ENCODE measurements at places on chromosomes 11 and 22.

DNA sequence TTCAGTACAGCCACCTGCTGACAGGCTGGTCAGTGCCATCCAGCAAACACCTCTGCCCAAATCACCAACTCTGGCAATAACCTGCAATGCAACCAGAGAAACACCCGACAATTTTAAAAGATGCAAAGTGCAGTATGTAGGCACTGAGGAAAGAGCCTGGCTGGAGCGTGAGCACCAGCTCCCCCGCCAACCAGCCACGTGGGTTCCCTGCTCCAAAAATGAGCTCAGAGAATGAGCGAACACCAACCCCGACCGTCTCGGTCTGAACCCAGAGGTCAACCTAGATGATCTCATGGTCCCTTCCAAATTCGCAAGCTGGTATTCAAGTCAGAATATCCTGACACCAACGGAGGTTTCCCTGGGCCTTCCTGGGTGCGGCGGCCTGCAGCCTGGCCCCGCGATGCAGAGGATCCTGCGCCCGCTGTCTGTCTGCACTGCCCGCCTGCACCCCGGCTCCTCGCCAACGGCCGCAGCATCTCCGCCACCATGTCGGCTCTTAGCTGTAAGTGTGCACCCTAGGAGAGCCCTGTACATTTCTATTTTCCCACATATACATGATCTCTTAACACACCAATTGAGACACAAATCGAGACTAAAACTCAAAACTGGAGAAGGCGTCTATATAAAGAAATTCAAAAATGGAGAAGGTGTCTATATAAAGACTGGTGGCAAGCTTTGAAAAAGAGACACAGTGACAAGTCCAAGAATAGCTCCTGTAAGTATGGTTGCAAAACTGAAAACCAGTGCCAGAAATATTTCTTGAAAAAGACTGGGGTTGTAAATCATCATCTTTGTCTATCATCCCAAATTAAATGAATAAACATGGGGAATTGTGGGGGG, 22.8 kb downstream of the TMEM184B start:
- no peak for DNase-seq

DNA sequence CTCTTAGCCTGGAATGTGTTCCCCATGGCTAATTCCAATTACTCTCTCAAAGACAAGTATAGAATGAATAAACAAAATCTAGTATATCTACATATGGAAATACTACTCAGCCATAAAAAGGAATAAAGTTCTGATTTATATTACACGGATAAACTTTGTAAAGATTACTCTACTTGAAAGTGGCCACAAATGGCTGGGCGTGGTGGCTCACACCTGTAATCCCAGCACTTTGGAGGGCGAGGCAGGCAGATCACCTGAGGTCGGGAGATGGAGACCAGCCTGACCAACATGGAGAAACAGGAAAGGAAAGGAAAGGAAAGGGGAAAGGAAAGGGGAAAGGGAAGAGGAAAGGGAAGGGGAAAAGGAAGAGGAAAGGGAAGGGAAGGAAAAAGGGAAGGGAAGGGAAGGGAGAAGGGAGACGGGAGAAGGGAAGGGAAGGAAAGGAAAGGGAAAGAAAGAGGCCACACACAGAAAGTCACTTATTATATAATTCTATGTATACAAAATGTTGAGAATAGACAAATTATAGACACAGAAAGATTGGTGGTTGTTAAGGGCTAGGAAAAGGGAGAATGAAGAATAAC, 90.7 kb upstream of the CLNS1A start:
- DNase-seq, result no peak

DNA sequence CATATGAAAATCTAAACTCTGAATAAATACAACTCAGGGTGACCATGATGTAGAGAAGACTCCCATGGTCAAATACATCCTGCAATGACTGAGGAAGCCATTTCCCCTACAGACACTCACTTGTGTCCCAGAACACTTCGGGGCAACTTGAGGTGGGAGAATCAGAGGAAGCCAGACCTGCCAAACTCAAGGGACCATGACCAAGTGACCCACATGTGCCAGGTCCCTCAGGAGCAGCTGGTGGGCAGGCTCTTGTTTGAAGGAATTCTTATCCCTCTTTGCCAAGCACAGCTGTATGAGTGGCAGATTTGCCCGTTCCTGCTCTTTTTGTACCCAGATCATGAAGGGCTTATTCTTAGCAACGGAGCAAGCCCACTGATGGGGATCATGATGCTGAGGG, 17.8 kb downstream of the SPATA19 start:
- no peak for DNase-seq

GRCh38 chr11:15747671-15748070, 608.7 kb downstream of the SOX6 start:
- no peak for DNase-seq

DNA sequence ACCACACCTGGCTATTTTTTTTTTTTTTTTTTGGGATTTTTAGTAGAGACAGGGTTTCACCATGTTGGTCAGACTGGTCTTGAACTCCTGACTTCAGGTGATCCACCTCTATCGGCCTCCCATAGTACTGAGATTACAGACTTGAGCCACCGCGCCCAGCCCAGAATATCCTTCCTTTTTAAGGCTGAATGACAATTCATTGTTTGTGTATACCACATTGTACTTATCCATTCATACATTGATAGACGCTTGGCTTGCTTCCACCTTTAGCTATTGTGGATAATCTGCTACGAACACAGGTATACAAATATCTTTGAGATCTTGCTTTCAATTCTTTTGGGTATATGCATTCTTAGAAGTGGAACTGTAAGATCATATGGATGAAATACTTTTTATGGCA, 10.8 kb upstream of the RASSF10 start:
- DNase-seq, result no peak

DNA sequence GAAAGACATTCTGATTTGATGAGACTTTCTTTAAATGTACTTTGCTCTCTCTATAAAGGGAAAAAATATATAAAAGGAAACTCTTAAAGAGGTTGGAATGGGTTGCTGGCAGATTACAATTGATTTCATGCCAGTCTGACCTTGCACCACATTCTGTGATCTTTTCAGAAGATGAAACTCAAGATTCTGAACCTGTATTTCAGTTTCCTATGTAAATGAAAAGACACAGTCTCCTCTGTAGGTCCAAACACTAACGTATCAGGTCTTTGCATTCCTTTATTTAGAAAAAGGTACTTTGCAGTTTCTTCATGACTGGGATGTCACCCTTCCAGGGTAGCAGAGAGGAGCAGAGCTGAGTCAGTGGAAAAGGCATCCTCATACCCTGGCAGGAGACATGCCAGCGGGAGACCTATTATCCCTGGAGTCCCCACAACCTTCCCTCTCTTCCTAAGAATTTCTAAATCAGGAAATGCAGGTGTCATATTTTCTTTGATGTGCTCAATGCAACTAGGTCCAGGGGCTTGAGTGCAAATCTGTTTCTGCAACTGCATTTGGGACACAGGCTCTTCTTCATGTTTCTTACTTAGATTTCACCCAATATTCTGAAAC, 282.6 kb downstream of the CADM1 start:
- no peak for DNase-seq

GRCh38 chr11:35398881-35399280, 20.5 kb downstream of the SLC1A2 start:
- DNase-seq, result no peak

Measured in stimulated activated CD8-positive, alpha-beta memory T cell treated with anti-CD3 and anti-CD28 coated beads, Interleukin-4, amount 100 ng/mL, for 4 hours (primary cell).